ENCODE measurements at places on chromosomes 2 and 18. TPM values are rescaled to one million over a fixed set of nuclear protein-coding genes. Genes with fewer than 3 reads are reported as not detected.

DNA sequence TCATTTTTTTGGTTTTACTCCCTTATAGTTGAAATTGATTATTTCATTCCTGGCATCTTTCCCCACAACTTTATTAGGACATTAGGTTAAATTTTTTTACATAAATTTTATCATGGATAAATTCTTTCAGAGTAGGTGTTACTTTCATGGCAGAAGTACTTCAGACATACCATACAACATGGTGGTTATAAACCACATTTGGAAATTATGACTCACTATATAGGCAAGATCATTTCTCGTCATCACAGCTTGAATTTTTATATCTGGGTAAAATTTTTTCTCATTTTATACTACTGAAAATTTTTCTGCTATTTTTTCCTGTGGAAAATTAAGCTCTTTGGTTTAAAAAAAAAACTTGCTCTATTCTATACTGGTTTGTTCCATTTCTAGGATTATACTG, 111.9 kb upstream of the COL5A2 start:
- no peak overlapping the region for H3K4me3 ChIP-seq
- H3K27me3 ChIP-seq, result no peaks in the 10 kb centered on the region
- H3K4me1 ChIP-seq, result peaks cover 23% of the 10 kb centered on the region
- DNase-seq, result no peak

GRCh38 chr2:2016651-2017311, 272.5 kb upstream of the PXDN start:
- H3K27ac ChIP-seq, result no peak overlapping the region
- DNase-seq, result no peak
- H3K4me1 ChIP-seq, result no peaks in the 10 kb centered on the region
- H3K27me3 ChIP-seq, result no peaks in the 10 kb centered on the region
- H3K4me3 ChIP-seq, result no peak overlapping the region

DNA sequence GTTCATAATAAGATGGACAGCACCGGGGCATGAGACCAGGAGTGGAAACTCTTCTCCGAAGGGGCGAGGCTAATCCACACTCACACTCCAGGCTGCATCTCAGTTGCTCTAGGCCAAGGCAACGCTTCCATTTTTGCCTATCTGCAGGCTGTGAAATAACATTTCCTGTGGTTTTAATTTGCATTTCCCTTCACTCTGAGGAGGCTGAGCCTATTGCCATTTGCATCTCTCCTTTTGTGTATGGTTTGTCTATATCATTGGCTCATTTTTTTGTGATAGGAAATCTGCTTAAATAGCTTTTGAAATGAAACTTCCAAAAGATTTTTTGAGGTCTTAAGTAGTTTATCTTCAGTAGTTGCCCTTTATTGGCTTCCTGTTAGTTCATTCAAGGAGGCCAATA, 57.6 kb downstream of the TPGS2 start:
- no peaks in the 10 kb centered on the region for H3K27me3 ChIP-seq
- H3K36me3 ChIP-seq, result no peaks in the 10 kb centered on the region
- peaks cover 22% of the 10 kb centered on the region for H3K4me1 ChIP-seq
- peak overlapping the region; percentile 54 for H3K27ac ChIP-seq

DNA sequence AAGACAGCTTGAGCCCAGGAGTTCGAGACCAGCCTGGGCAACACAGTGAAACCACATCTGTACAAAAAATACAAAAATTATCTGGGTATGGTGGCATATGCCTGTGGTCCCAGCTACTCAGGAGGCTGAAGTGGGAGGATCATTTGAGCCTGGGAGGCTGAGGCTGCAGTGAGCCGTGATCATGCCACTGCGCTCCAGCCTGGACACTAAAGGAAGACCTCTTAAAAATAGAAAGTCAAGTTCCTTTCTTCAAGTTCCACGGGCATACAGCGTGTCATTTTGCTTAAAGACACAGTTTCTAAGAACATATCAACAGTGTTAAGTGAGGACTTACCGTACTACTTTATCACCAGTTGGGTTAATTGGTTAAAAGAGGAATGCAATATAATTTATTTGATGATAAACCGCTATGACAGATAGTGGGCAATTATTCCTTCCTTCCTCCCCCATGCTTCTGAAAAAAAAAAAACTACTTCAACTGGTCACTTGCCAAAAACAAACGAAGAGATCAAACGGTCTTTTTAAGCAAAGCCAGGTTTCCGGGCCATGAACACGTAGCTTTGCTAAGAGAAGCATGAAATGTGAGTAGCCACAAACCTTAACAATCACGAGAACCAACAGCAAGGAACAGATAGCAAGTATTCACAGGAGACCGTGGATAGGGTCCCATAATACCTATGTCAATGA, 21.4 kb downstream of the AP1S3 start:
- no peak overlapping the region for H3K4me3 ChIP-seq
- no peak for DNase-seq

DNA sequence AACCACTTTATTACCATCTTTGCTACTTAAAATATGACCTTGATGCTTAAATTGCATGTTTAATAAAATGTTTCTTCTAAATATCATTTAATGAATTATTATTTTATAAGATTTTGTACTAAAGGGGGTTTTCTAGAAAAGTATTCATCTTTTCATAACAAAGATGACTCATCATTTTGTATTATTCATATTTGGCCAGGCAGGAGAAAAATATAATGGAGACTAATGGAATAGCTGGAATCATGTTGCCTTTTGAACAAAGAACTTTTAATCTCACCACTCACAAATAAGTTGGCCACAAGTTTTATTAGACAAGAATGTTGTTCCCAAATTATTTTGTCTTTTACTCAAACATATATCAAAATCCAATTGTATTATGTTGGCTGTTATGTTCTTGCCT, 882.4 kb downstream of the DSC3 start:
- DNase-seq, result no peak
- no peaks in the 10 kb centered on the region for H3K36me3 ChIP-seq
- H3K27ac ChIP-seq, result no peak overlapping the region
- no peak overlapping the region for H3K4me3 ChIP-seq
- no peaks in the 10 kb centered on the region for H3K27me3 ChIP-seq

TYMS gene
- total RNA-seq, result 273 TPM

- DNase-seq, result no peak
- H3K4me1 ChIP-seq, result no peaks in the 10 kb centered on the region
- no peaks in the 10 kb centered on the region for H3K36me3 ChIP-seq
- no peak overlapping the region for H3K27ac ChIP-seq
These were observed 142.4 kb upstream of the SOX11 start for GRCh38 chr2:5549771-5550170.

GRCh38 chr2:166084301-166084700, 43.5 kb downstream of the SCN1A start:
- H3K27ac ChIP-seq, result no peak overlapping the region
- no peaks in the 10 kb centered on the region for H3K36me3 ChIP-seq
- no peak overlapping the region for H3K4me3 ChIP-seq
- no peaks in the 10 kb centered on the region for H3K4me1 ChIP-seq
- H3K27me3 ChIP-seq, result no peaks in the 10 kb centered on the region

DNA sequence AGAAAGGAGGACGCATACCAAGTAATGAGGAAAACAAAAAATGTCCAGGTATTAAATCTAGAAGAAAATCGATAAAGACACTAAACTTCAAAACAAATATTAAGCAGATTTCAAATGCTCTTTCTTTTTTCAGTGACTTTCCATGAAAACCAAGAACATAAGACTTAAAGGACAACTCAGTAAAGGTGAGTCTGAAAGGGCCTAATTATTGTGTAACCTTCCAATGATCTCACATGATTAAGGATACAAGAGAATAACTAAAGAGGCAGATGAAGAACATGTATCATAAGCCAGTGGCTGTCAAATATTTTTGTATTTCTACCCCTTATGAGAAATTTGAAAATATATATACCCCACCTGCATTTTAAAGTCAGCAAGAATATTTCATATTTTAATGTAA, 30.7 kb downstream of the MBD2 start:
- H3K4me3 ChIP-seq, result no peak overlapping the region
- H3K36me3 ChIP-seq, result peaks cover 38% of the 10 kb centered on the region
- peaks cover 8% of the 10 kb centered on the region for H3K4me1 ChIP-seq
- H3K27me3 ChIP-seq, result no peaks in the 10 kb centered on the region

AQP4 gene
- not detected for total RNA-seq

TNFRSF11A gene
- 43.0 TPM for total RNA-seq

DNA sequence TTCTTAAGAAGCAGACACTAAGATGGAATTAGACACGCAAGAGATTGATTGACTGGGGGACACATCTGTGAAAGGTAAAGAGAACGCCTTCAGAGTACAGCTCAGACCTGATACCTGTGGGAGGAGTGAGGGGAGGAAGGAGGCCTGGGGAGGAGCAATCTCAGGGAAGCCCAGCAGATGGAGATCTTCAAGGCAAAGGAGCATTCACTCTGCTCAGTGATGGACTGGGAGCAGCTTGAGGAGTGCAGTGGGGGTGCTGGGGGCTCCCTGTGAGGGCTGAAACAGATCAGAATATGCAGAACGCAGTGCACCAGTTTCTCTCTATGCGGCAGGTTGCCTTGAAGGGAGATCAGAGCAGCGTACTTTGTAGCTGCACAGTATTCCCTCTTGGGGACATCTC, 103.7 kb upstream of the ATP8B1 start:
- H3K27ac ChIP-seq, result no peak overlapping the region
- no peaks in the 10 kb centered on the region for H3K27me3 ChIP-seq
- no peaks in the 10 kb centered on the region for H3K4me1 ChIP-seq
- H3K4me3 ChIP-seq, result no peak overlapping the region
- no peak for DNase-seq

DNA sequence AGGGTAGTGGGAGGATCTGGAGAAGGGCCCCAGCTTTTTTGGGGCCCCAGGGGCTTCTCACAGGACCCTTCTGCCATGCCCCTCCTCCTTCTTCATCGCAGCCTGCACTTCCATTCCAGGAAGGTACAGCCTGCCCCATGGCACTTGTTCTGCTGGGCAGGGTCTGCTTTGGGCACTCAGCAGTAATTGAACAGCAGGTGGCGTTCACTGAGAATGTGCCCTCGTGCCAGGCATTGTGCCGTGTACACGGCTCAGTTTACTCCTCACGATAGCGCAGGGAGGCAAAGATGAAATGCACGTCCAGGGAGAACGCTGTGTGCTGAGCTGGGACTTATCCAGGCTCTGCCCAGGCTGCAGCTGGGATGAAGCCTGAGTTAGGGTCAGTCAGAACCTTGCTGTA, 54.8 kb upstream of the ASB18 start:
- H3K27ac ChIP-seq, result no peak overlapping the region
- DNase-seq, result no peak
- no peaks in the 10 kb centered on the region for H3K27me3 ChIP-seq
- no peak overlapping the region for H3K4me3 ChIP-seq

MOCOS gene
- total RNA-seq, result 0.16 TPM

GRCh38 chr2:133063775-133064174, 393.8 kb upstream of the LYPD1 start:
- no peak overlapping the region for H3K27ac ChIP-seq
- H3K4me3 ChIP-seq, result no peak overlapping the region
- H3K36me3 ChIP-seq, result no peaks in the 10 kb centered on the region
- H3K27me3 ChIP-seq, result no peaks in the 10 kb centered on the region
- DNase-seq, result no peak
- H3K4me1 ChIP-seq, result no peaks in the 10 kb centered on the region

- DNase-seq, result no peak
- H3K4me3 ChIP-seq, result no peak overlapping the region
- H3K4me1 ChIP-seq, result no peaks in the 10 kb centered on the region
- H3K27ac ChIP-seq, result no peak overlapping the region
- H3K36me3 ChIP-seq, result no peaks in the 10 kb centered on the region
- H3K27me3 ChIP-seq, result no peaks in the 10 kb centered on the region
These were observed 145.3 kb downstream of the SPAG16 start for GRCh38 chr2:213429516-213429915.

FSIP2 gene
- total RNA-seq, result 0.21 TPM

- peaks cover 57% of the 10 kb centered on the region for H3K36me3 ChIP-seq
- H3K27me3 ChIP-seq, result no peaks in the 10 kb centered on the region
- no peak for DNase-seq
These were observed 508 bp upstream of the TUBA4B start for GRCh38 chr2:219252570-219252899.

DNA sequence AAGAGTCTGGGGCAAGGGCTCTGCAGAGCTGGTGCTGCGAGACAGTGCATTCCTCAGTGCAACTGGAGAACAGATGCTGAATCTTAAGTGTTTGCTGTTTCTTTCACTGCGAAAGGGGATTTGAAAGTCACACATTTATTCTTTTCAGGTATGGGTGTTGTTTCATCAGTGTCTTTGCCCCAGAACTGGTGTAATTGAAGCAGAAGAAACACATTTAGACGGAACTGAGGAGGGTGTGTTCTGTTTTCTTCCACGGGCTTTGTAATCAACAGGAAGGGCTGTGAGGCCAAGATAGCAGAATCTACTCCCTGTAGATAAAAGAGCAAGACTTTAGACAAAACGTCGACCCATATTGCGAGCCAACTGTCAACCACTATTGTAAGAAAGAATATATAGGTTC, 151.9 kb downstream of the EPHA4 start:
- DNase-seq, result no peak
- no peak overlapping the region for H3K4me3 ChIP-seq
- peaks cover 3% of the 10 kb centered on the region for H3K4me1 ChIP-seq
- no peaks in the 10 kb centered on the region for H3K36me3 ChIP-seq

ALPI gene
- not detected for total RNA-seq

Measured in activated T-helper 2 cell treated with anti-CD3 and anti-CD28 coated beads, Interferon-gamma antibody, Interleukin-2, Interleukin-4, amounts not matched to agents 10 μg/mL and 5 μg/mL and 100 μg/mL, durations not matched to agents 14 hours and 24 hours and 36 hours (primary cell).